ENCODE measurements at places on chromosomes 2 and 18.

DNA sequence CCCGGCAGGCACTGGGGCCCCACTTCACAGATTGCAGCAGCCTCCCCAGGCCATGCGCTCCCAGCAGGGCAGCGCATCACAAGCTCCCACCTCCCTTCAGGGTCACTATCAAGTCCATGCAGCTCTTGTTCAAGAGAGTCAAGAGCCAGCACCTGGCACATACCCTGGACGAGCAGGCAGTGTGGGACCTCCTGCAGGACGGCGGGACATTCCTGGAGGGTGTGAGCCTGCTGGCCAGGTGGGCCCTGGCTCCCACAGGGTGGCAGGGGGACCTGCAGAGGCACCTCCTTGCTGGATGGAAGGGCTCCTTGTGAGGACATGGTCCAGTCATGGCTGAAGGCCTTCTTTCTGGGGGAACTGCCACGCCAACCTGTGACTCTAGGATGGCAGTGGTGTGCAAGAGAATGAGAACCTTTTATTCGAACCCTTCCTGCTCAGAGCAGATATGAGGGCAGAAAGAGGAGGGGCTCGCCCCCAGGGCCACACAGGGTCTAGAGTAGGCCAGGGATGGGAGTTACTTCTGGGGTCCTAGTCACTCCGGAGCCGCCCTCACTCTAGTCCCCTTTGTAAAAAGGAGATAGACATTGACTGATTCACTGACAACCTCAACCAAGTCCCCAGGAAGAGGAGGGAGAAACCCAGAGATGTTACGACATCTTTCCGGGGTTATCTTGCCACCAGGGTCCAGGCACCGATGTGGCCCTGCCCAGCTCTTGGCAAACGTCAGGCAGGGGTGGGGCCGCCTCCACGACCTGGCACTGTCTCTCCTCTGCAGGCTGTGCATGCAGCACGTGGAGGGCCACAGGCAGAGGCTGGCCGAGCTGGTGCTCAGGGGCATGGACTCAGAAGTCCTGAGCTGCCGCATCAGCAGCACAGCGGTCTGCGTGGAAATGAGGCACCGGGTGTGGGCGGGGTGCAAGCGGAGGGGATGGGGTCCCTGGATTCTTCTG is 31.3 kb downstream of the HJURP start:
- no peak for DNase-seq

GRCh38 chr2:96895032-96895745 is 25.3 kb upstream of the SEMA4C start:
- no peak for DNase-seq

- no peak for DNase-seq
Measured at GRCh38 chr2:179057737-179058136, 7.8 kb upstream of the CCDC141 start.

DNA sequence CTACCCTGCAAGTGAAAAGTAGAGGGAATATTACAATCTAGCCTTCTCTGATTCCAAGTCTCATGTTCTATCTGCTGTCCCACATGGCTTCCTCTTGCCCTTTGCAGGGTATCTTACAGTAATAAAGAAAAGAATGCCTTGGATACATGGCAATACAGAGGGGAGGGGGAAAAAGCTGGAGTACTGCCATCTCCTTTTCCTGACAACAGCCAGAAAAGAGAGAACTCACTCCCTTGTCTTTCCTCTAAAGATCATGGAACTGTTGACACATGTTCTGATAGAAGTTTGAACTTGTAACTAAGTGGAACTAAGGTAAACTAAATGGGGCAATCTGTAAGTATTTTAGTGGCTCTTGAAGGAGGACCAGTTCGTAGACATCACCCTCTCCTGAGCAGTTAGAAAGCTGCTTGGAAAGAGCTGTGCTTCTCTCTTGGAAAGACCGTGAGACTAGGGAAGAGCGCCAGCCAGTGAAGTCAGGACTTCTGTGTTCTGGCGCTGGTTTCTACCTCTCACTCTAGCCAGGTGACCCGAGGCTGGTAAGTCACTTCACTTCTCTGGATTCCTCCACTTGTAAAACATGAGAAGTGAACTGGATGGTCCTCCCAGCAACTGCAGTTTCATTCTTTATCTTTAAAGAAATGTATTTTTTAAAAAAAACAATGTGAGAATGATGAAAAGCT is 242.3 kb upstream of the FOSL2 start:
- DNase-seq = no peak

GRCh38 chr2:42913280-42913878 is 121.0 kb upstream of the HAAO start:
- no peak for DNase-seq

Measured in urothelium cell line (cell line).